ENCODE measurements at places on chromosomes 7 and 10.

DNA sequence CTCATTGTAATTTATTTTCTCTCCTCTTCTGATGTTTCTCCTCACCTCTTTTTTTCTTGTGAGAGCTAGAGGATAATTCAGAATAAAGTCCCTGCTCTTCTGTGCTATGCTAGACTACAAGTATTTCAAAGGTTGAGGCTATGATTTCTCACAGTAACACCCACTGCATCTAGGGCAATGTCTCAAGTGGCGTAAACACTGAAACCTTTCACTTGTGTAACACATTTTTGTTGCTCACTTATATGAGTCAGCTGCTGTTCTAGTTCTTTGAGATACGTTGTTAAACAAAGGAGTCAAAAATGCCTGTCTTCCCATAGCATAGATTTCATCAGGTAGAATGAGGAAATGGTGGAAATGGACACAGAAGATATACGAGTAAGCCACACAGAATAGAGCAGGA is 305.1 kb upstream of the PITRM1 start:
- no peak for DNase-seq

- no peak for DNase-seq
Measured at GRCh38 chr10:28910956-28911355, 233.6 kb downstream of the BAMBI start.

DNA sequence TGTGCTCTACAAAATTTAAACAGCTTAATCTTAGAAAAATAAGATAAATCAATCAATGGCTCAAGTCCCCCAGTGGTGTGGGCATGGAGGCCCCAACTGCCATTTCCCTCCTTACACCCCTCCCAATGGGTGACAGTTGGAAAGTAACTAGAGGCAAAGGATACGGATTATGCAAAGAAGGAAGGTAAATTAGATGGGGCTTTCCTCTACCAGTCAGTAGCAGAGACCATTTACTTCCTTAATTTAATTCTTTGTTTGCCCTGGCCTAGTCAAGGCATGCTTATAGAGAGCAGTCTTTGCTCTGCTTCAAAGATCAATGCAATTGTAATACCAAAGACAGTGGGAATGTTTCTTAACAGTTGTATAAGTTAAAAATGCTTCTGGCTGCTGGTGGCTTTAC is 63.3 kb upstream of the PAPSS2 start:
- no peak for DNase-seq

- DNase-seq: no peak
Measured at GRCh38 chr10:121131014-121131413, 279.9 kb downstream of the WDR11 start.

DNA sequence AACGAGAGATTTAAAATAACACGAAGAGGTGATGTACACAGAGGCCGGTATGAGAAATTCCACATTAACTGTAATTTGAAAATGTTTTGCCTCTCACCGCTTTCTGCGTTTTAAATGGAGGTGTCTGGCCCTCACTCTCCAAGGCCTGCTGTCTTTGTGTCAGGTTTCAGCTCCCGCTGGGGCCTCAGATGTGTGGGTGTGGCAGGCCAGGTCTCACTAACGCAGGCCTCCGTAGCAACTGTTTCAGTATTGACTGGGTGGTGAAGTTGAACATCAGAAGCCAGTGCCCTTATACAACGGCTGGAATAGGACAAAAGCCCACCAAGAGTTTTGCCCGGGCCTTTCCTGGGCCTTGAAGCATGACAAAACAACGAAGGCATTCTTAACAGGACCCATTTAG is 303.1 kb downstream of the ADARB2 start:
- no peak for DNase-seq

DNA sequence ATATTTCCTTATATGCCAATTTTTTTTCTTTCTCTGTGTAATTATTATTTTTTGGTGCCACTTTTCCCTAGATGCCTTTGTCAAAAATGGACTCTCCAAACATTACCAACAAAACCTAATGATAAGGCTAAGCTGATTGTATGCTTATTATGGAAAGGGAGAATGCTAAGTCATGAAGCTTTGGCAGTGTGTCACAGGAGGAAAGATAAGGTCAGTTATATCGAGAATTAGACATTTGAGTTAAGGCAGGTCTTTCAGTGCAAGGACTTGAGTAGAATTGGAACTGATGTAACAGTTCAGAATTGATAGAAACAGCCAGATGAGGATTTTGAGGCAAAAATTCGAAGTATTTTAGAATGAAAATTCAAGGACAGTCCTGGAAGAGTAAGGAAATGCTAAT is 16.8 kb upstream of the MALRD1 start:
- DNase-seq: no peak

DNA sequence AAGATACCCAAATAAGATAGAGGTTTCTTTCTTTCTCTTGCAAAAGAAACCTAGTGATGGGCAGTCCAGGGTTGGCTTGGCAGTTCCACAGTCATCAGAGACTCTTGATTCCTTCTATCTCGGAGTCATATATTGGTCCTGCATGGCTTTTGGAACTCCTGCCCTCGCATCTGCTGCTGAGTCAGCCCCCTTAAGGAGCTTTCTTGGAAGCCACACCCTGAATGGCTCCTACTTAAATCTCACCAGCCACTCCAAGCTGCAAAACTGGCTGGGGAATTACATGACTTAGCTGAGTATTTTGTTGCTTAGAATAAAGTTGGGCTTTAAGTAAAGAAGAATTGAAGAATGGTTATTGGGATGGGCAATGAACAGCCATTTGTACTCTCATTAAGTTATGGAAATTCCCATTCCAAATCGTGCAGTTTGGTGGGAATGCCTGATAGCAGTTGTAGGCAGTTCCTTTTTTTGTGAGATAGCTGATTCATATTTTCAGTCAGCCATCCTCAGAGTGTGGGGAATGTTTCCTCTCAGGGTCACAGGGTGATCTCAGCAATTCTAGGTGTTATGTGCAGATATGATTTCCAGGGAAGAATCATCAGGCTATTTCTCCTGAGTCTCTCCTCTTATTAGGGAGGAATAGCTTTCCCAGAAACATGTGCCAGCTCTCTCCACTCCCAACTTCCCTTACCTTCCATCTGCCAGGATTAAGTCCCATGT is 209.9 kb downstream of the BBS9 start:
- DNase-seq: no peak

GRCh38 chr10:27188259-27188658 is 33.1 kb downstream of the MASTL start:
- DNase-seq: no peak

- no peak for DNase-seq
Measured at GRCh38 chr7:101357433-101357832, 5.2 kb upstream of the COL26A1 start.

GRCh38 chr7:18637516-18637915 is 142.0 kb downstream of the HDAC9 start:
- no peak for DNase-seq

DNA sequence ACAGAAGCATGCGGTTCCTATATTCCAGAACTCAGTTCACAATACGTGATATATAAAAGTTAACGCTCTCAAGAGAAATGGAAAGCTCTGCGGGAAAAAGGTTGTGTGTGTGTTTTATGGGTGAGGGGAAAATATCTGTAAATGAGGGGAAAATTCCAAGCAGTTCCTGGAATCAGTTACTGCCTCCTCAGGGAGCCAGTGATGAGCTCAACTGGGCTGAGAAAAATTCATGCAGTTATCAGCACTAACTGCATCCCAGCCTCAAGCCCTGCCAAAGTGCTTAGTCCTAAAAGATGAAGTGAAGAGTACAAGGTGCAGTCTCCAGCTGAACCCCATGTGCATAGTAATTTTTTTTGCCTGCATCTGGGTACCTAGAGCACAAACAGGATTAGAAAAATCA is 191.9 kb downstream of the CDK14 start:
- no peak for DNase-seq

GRCh38 chr10:14074062-14074884 is 256.5 kb downstream of the FRMD4A start:
- DNase-seq: no peak

DNA sequence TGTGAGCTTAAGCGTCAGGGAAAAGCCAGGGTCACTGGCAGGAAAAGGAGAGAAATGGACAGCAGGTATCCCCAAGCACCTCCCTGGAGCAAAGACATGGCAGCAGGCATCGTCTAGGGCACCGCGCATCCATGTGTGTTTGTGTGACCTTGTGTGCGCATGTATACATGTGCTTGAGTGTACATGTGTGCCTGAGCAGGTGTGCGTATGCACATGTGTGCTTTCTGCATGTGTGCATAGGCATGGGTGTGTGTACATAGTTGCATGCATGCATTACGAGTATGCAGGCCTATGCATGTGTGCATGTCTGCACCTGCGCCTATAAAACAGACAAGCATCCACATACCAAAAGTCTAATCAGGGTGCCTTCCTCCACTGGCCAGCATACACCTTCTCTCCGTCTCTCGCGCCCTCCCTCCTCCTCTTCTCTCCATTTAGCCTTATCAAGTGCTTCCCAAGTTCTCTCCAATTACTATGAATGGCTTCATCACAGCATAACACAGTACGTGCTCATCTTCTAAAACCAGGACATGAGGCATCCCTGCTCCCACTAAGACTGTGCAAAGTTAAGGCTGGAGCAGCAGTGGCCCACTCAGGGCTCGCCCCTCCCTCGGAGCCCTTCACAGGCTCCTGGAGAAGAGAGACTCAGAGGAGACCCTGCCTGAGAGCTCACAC is 30.6 kb downstream of the RASGEF1A start:
- no peak for DNase-seq

- DNase-seq: no peak
Measured at GRCh38 chr10:61186408-61186807, 242.4 kb upstream of the RHOBTB1 start.

DNA sequence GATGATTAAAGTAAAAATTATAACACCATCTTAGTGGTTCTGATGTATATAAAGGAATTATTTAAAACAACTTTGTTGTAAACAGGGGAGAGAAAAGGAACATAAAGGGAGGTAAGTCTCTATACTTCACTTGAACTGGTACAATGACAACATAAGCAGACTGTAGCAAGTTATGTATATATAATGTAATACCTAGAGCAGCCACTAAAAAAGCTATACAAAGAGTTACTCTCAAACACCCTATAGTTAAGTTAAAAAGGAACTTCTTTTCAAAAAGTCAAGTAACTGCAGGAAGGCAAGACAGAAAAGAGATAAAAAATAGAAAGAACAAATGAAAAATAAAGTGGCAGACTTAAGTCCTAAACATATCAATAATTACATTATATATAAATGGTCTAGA is 82.3 kb downstream of the ZNF503 start:
- DNase-seq: no peak

DNA sequence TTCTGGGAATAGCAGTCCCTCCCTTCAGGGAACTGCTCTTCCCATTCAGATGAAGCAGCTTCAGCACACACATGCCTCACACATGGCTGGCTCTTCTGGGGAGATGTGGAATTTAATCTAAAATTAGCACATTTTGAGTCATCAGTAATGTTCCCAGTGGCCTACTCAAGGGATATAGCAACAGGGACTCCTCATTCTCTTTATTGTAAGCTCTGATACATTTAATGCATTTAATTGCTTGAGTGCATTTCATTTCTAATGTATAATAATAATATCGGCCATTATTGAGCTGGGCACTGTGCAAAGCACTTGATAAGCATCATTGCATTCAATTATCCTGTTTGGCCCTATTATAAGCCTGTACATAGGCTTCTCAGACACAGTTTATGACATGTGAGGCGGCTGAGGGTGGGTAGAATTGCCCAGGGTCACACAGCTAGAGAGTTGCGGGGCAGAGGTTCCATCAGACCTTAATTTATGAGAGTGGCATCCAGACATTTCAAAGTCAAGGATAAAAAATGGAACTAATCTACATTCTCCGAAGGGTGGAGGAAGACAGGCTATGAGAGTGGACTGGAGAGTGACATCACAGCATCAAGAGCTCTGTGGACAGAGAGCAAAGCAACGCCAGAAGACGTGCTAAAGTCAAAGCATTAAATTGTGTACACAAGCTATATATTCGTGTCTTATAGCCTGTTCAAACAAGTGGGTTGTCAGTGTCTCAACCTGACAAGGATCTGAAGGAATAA is 76.8 kb downstream of the LANCL2 start:
- DNase-seq: no peak

DNA sequence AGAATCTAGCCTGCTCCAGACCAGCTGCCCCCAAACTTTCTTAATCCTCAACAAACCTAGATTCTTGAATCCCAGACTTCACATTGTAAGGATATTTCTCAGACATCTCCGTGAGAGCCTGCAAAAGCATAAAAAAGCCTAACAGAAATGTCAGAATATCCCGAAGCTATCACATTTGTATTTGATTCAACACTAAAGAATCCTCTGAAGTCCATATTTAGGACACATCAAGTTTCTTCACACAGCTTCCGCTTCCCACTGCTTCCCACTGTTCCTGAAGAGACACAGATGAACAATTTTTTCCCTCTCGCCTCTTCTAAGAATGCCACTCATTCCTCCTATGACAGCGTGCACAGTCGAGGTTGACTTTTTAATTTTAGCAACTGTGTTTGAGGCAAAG is 396.2 kb upstream of the IGFBP3 start:
- no peak for DNase-seq

DNA sequence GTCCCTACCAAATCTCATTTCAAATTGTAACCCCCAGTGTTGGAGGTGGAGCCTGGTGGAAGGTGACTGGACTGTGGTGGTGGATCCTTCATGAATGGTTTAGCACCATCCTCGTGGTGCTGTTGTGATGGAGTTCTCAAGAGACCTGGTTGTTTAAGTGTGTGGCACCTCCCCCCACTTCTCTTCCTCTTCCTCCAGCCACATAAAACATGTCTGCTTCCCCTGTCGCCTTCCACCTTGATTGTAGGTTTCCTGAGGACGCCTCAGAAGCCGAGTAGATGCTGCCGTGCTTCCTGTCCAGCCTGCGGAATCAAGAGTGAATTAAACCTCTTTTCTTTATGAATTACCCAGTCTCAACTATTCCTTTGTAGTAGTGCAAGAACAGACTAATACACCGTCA is 21.0 kb downstream of the GRB10 start:
- DNase-seq: no peak

GRCh38 chr7:124275411-124275810 is 242.5 kb upstream of the TMEM229A start:
- no peak for DNase-seq

GRCh38 chr10:51162002-51162401 is 87.7 kb downstream of the PRKG1 start:
- DNase-seq: no peak

- DNase-seq: no peak
Measured at GRCh38 chr7:128661446-128661845, 10.6 kb upstream of the GARIN1A start.

DNA sequence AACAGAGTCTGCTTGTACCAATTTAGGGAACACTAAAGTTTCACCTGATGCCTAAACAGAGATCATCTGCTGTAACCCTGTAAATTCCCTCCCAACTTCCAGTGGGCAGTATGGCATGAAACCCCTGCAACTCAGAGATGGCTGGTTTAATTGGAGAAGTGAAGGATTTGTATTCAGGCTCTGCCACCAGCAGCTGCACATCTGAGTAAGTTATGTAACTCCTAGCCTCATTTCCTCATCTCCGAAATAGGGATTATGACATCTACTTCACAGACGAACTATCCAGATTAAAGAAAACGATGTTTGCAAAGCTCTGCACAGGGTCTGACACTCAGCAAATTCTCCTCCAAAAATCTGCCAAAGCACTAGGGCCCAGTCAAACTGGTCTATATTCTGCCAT is 493.0 kb downstream of the KCNMA1 start:
- no peak for DNase-seq

- no peak for DNase-seq
Measured at GRCh38 chr7:44100458-44101302, 3.5 kb upstream of the AEBP1 start.
